ENCODE measurements at places on chromosomes 12 and 14.
A peak's percentile ranks its signal among the peaks of the same experiment; 100 is the strongest.

DNA sequence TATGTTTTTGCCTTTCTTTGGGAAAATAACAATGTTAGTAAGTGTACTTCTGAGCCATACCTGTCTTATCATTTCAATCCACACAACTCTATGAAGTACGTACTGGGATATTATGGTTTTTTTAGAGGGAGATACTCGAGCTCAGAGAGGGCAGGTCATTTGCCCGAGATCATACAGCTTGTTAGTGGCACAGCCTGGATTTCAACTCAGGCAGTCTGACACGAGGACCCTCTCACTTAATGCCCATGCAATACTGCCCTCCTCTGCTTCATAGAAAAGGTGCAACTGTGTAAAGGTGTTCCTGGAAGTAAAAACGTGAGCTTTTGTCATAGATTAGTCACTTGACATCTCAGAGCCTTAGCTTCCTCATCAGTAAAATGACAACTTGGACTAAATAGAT lies 128.0 kb downstream of the NDUFA12 start:
- no peak for DNase-seq

- DNase-seq, result no peak
Observed at GRCh38 chr14:39023939-39024871, 78.8 kb downstream of the SEC23A start.

DNA sequence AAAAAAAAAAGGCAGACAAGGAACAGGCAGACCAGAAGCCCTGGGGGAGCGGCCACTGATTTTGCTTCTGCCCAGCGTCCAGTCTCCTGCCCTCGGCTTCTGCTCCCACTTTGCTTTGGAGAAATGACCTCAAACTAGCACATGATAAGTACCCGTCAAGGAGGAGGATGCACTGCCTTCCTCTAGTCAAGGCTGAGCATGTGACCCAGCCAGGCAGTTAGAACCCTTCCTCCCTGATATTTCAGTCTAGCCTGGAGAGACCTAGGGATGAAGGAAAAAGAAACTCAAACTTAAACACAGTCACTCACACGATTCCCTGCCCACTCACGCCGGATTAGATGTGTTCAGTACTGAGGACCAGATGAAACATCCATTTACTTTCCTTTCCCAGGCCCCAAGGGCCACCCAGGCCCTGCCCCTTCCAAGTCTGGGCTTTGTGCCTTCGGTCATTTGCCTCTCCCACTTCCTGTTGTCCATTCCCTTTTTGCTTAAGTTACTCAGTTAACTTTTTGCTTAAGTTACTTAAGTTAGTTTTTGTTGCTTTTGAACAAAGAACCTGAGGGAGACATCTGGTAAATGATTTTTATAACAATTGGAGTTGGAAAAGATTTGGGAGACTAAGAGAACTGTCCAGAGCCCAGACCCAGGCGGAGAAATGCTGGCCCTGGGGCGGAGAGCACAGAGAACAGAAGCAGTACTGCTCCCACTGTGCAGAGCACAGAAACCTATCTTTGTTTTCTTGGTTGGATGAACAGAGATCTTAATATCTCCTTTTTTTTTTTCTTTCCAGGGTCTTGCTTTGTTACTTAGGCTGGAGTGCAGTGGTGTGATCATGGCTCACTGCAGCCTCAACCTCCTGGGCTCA lies 23.0 kb upstream of the TTC7B start:
- DNase-seq, result peak; percentile 35

DNA sequence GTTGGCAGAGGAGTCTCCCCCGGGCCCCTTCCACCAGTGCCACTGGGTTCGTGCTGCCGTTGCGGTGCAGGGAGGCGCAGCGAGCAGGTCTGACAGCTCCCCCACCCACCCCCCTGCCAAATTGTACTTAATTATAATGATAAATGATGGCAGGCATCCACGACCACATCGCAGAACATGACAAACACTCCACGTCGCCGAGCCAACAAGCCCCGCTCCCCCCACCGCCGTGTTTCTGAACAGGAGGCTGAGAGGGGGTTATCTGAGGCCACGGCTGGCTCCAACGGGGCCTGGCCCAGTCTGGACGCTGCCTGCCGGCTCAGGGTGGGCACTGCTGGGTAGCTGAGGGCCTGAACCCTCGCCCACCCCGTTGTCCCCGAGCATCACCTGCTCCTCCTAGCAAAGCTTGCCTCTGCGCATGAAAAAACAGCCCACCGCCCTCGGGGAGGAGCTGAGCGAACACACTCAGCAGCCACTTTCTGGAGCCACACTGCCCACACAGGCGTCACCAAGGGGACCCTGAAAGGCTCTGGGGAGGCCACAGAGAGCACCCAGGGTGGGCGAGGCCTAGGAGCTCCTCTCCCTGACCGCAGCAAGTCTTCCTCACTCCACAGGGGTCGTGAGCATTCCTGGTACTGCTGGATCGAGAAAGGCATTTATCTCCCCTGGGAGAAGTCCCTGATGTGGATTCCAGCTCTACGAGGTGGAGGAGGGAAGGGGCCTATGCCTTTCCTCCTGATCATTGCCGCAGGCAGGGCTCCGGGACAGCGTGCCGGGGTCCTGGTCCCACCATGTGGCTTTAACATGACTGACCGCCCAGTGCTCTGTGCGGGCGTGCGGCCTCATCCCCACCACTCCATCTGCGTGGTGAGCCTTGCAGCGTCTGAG lies 35.4 kb upstream of the DIO3 start:
- DNase-seq, result no peak

- DNase-seq, result no peak
Observed at GRCh38 chr14:53409969-53410368, 256.8 kb upstream of the DDHD1 start.

DNA sequence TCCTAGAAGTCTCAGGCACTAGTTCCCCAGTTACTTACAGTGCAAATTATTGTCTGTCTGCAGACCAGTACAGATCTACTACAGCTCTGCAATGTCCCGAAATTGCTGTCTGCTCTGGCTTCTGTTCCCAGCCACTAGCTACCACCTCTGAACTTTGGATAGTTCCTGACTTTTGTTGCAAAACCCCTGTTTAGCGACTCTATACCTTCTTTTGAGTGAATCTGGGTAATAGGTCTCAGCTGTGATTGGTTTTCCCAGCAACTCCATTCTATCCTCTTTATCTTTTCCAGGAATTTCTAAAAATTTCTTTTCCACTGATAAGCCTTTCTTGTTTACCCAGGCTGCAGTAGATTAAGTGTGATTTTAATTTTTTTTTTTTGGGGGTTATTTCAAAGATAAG lies 16.8 kb downstream of the KCNJ8 start:
- DNase-seq, result no peak

- no peak for DNase-seq
Observed at GRCh38 chr12:6335451-6336078, 6.3 kb downstream of the TNFRSF1A start.

GRCh38 chr12:69008520-69008919 lies 75.5 kb upstream of the CPM start:
- no peak for DNase-seq

GRCh38 chr14:101623077-101623372 lies 61.7 kb downstream of the DIO3 start:
- DNase-seq, result no peak

DNA sequence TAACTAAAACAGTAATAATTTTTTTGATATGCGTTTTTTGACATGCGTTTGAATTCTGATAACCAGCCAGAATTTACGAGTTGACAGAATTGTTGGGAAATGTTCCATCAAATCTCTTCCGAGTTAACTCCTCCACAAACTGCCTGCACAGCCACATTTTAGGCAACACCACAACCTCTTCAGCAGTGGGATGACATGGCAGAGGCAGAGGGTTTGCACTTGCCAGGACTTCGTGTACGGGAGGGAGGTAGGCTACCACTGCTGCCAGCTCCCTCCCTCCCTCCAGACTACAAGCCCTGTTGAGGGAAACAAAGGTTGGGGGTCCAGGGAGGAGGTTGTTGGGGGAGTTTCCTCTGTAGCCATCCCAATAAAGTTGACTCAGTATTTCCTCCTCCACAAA lies 14.5 kb upstream of the ACTR6 start:
- DNase-seq, result no peak

DNA sequence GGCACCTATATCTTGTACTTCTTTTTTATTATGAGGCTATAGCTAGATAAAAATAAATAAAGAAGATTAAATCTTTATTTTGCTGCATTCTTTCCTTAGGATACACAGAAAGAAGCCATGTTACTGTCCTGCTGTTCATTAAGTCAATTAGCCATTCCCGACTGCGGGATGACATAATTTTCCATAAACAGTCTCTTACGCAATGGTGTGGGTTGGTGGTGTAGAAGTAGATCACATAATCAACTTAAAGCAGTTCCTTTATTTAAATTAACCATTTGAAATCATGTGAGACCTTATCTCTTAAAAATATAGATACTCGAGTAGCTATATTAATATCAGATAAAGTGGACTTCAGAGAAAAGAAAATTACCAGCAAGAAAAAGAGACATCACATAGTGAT lies 40.2 kb downstream of the TAOK3 start:
- DNase-seq, result no peak

DNA sequence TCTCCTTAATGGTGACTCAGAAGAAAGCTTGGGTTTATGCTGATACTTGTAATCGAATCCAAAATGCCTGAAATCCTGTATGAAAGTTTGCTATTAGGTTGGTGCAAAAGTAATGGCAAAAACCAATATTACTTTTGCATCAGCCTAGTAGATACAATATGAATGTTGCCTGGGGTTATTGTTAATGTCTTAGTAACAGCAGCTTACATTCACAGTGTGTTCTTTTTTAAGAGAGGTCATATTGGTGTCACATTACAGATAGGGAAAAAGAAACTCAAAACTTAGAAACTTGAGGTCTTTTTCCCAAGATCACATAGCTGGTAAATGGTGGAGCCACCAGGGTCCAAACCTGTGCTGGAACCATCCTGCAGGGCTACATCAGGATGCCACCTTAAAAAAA lies 25.2 kb downstream of the SRGAP1 start:
- no peak for DNase-seq

- DNase-seq, result no peak
Observed at GRCh38 chr14:24959791-24960331, 90.1 kb downstream of the STXBP6 start.

- DNase-seq, result no peak
Observed at GRCh38 chr14:34241185-34241711, 220.8 kb downstream of the SPTSSA start.

GRCh38 chr12:18165422-18165871 lies 75.5 kb upstream of the RERGL start:
- no peak for DNase-seq

DNA sequence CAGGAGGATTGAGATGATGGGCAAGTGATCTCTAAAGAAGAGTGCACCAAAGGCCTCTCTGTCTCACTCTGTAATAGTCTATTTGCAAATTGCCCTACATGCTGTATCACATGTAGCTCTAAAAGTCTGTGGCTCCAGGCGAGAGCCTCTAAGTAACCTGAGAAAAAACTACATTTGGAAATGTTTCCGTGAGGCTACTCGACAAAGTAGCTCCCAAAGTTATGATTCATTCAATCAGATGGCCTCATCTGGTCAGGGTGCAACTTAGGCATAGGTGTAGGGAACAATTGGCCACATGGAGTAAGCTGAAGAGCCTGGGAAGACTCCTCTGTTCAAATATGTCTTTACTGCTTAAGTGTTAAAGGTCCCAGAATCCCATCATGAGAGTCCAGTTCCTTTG lies 155.4 kb upstream of the PLEKHG7 start:
- no peak for DNase-seq

DNA sequence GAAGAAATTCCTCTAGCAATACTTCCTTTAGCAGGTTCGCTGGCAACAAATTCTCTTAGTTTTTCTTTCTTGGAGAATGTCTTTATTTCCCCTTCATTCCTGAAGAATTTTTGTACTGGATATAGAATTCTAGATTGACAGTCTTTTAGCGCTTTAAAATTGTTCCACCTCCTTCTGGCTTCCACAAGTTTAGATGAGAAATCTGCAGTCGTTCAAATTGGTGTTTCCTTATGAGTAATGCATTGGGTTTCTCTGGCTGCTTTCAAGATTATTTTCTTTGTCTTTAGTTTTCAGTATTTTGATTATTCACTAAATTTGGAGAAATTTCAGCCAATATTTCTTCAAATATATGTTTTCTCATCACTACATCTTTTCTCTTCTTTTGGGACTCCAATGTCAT lies 33.3 kb upstream of the FGF6 start:
- DNase-seq, result no peak

DNA sequence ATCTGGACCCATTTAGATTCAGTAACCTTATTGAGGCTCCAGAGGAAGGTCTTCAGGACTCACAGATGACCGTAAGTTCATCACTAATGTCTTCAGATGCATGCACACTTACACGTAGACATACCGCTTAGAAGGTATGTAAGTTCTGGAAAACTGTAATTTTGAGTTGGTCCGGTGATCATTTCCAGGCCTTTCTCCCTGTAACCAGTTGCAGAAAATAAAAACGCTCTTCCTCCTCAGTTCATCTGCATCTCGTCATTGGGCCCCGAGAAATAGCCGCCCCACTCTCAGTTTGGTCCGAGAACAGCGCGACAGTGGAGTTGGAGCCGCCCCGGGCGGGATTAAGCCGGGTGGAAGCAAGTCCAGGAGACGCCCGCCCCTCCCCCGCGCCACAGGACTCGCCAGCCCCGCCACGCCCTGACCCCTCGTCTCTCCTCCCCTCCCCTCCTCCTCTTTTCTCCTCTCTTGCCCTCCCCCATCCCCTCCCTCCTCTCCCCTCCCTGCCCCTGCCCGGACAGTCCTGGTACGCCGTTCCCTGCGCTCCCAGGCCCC lies 83.7 kb downstream of the TNFAIP2 start:
- peak; percentile 83 for DNase-seq

DNA sequence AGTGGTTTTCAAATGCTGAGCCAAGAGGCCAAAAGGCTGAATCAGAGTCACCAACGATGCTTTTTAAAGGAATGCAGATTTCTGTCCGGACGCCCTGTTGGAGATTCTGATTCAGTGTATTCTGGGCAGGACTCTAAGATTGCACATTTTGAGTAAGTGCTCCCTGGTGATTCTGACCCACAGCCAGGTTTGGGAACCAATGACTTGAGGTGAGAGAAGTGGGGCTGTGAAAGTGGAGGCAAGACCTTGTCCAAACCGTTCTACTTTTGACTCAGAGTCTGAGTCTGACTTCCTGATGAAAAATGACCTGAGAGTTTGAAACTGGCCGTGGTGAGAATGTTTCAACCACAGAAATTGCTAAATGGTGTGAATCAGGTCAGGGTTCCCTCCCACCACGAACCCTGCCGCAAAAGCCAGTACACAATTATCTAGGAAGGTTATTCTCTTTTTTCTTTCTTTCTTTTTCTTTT lies 90.2 kb downstream of the NTN4 start:
- DNase-seq, result peak; percentile 12

DNA sequence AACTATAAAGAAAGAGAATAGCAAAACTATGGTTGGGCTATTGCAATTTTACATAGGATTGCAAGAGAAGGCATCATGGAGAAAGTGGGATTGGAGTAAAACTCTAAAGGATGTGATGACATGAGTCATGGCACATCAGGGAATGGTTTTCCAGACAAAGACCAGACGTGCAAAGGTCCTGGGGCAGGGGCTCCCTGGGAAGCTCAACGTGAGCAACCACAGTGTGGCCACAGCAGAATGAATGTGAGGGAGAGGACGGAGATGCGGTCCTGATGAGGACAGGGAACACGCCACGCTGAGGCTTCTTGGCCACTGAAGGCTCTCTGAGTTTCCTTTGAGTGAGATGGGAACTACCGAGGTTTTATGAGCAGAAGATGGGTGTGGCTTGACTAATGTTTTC lies 38.2 kb downstream of the FZD10 start:
- DNase-seq, result no peak
